ENCODE measurements at places on chromosomes 3 and 15.

DNA sequence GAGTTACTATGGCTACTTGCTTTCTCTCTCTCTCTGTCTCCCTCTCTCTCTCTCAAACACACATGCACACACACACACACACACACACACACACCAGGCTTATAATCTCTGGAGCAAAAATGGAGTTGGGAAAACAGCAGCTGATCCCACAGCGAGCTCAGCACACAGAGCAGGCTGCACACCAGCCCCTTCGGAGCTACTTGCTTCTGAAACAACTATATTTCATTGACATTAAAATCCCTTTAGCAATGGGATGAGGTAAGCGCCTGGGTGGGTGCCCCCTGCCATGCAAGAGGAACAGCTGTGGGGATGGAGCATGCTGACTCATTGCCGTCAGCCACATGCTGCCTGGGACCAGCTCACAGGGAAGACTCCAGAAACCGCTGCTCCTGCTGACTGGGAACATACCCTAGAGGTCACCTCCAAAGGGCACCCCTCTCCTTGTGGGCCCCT lies 45.7 kb downstream of the B3GNT5 start:
- DNase-seq: no peak

DNA sequence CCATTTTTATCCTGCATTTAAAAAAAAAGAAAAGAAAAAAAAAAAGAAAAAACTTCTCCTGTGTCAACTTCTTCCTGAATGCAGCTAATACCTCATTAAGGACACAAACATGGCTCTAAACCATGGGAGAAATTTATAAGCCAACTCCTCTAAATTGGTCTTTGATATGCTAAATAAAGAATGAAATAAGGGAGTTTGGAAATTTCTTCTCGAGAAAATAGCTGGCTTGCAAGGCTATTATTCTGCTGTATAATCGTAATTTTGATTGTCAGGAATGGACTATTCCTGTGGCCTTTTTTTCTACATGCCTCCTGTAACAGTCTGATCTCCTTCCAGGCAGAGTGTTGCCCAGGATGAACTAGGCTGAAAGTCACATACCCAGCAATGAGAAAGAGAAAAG lies 20.6 kb downstream of the CTXND1 start:
- no peak for DNase-seq

GRCh38 chr15:25811481-25811906 lies 51.6 kb downstream of the ATP10A start:
- no peak for DNase-seq

DNA sequence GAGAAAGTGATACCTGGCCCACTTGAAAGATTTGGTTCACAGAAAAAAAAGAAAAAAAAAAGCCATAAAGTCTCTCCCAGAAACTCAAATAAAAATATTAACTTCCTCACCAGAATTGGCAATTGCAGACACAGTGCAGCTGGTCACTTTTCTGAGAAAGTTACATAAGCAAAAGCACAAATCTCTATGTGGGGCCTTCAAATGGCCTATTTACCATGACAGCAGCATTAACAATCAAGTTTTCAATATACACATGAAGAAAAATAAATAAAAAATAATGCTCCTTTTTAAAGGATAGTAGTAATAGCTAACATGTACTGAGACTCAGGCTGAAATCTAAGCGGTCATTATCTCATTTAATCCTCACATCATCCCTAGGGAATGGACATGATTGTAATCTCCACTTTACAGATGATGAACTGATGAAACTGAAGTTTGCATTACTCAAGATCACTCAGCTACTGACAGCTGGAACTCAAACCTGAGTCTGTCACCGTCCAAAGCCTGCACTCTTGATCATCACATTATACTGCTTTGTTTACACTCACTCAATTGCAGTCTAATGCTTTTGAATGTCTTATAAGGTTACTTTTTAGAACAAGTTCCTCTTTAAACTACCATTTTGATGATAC lies 3.3 kb downstream of the NPTN start:
- no peak for DNase-seq

- DNase-seq: no peak
These were observed 81.7 kb downstream of the RAB11A start for GRCh38 chr15:65951007-65951406.

DNA sequence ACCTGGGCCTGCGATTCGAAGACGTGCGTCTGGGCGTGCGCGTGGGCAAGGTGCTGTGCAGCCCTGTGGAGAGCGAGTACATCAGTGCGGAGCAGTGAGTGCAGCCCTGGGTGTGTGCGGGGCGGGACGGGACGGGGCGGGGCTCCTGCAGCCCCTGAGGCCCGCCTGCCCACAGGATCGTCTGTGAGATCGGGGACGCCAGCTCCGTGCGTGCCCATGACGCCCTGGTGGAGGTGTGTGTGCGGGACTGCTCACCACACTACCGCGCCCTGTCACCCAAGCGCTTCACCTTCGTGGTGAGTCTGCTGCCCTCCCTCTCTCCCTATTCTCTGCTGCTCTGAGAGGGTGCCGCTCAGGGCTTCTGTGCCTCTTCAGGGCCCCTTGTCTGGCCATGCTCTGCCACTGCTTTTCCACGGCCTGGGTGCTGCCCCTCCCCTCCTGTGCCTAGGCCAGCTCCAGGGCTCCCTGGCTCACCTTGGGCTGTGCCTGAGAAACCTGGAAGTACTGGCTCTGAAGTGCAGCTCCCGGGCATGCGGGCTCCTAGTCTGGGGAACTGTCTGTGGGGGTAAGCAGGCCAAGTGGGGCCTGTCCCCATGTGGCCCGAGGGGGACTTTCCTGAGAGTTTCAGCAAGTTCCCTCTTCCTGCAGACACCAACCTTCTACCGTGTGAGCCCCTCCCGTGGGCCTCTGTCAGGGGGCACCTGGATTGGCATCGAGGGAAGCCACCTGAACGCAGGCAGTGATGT lies 31.8 kb downstream of the PLXNA1 start:
- DNase-seq: no peak

GRCh38 chr3:115758076-115758763 lies 134.9 kb downstream of the GAP43 start:
- DNase-seq: peak; percentile 32

DNA sequence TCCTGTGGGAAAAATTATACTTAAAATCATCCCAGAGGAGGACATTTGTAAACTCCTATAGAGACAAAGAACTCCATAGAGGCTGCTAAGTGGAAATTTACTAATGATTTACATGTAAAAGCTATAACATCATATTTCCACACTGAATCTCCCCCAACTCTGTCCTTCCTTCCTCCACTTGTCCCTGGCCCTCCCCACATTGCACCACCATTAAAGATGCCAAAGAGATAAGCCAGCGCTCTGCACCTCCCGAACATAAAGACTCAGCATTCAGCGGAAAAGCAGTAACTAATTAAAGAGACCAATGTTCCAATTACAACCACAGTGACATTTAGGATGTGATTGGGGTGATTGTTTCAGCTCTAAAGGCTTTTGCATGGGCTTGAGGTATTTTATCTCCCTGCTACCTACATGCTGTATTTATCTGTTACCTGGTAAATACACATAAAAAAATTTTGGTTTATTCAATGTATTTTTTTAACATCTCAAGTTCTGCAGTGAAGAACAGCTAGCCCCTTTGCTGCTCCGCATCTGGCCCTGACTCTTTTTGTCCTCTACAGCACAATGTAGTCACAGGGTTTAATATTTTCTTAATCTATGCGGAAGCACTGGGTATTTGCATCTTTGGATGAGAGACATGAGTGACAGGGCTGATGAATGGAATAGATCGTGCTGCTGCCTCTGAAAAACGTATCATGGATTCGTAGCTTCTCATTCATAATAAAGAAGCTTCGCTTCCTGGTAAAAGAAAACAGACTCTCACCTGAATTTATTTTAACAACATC lies 35.3 kb upstream of the B3GNT5 start:
- no peak for DNase-seq

DNA sequence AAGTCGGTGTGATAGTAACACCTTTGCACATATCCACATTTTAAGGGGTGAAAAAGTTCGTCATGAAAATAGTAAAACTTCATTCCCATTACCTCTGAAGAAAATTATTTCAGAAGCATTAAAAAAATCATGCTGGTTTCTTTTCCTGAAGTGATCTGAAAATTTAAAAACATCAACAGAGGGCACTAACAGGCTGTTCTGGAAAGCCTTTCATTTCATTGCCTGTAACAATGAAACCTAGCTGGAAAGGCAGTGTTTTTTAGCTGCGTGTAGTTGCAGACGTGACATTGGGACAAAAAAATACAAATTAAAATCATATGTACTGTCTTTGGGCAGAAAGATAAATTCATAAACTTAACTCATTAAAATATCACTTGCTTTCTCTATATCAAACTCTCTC lies 993.8 kb downstream of the GBE1 start:
- DNase-seq: no peak

DNA sequence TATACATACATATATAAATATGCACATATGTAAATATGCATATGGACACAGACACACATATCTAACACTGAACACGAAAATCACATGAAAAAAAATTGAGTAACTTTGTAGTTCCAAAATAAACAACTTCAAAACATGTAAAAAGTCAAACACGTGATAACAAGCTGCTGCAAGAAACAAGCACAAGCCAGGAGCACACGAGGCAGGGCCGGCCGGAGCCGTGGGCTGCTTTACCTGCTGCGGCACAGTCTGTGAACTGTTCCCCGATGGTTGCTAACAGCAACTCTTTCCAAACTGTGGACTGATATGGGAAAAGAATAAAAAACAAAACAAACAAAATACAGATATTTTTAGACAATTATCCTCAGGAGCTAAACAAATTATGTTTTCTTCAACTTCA lies 31.6 kb downstream of the EIF4E3 start:
- no peak for DNase-seq

DNA sequence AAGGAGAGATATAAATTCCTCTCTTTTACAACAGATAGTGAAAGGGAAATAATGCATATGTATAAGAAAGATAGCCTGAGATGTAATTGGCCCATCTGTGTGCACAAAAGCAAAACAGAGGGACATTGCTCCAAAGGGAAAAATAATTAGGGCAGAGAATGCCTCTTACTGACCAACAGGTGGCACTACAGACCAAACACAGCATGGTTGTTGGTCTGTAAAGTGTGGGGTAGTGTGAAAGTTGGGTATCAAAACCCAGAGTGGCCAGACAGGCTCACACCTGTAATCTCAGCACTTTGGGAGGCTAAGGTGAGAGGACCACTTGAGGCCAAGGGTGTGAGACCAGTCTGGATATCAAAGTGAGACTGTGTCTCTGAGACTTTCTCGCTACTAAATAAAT lies 4.5 kb upstream of the TLNRD1 start:
- no peak for DNase-seq

DNA sequence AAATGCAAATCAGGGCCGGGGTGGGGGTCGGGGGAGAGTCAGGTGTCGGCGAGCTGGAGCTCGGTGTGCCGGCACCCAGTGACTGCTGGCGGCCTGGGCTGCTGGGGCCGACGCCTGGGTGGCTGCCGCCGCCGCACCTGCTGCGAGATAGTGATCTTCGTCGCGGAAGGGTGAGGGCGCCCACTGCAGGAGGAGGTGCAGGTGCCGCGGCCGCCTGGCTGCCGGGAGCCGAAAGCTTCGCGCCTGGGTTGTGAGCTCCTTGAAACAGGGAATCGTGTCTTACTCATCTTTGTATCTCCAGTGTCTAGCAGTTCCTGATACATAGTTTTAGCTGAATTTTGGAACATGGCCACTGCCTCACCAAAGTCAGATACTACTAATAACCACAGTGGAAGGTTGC lies 64.0 kb upstream of the CPOX start:
- DNase-seq: no peak

DNA sequence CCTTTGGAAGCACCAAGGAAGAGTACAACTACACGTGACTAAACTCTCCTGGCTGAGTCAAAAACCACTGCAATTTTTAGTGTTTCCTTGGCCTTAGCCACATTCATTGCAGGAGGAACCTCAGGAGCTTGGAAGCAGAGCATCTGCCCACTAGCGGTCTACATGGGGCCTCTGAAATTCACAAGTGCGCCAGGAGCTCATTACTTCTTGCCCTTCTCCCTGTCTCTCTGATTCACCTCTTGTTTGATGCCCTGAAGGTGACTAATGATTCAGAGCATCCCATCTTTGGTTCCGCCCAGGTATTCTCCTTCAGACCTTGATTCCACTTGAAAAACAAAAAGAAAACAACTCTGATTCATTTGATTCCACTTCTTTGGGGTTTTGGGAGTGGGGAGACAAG lies 201.1 kb upstream of the LPP start:
- no peak for DNase-seq

GRCh38 chr3:141930801-141931200 lies 54.4 kb downstream of the ATP1B3 start:
- DNase-seq: no peak

GRCh38 chr3:32442766-32443165 lies 51.1 kb downstream of the CMTM7 start:
- no peak for DNase-seq

DNA sequence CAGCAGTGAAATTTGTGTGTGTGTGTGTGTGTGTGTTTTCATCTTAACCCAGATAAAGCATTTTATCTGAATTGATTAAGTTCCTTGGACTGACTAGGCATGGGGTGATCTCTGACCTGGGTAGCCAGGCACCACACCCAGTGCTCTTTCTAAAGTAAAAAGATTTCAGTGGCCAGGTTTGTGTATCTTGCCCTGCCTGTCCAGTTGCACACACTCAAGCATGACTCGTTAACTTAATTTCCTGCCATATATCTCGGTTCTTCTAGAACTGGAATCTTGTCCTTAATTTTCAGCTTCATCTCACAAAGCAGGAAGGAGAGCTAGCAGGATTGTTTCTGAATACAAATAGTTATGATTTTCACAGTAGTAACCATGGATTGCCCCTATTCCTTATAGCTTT lies 17.0 kb downstream of the TM4SF18 start:
- no peak for DNase-seq

- no peak for DNase-seq
These were observed 113.8 kb downstream of the FRMD5 start for GRCh38 chr15:44081026-44082013.

GRCh38 chr3:104106276-104106675 lies 1260.4 kb upstream of the ALCAM start:
- no peak for DNase-seq

GRCh38 chr15:94243418-94243817 lies 12.1 kb downstream of the MCTP2 start:
- no peak for DNase-seq

DNA sequence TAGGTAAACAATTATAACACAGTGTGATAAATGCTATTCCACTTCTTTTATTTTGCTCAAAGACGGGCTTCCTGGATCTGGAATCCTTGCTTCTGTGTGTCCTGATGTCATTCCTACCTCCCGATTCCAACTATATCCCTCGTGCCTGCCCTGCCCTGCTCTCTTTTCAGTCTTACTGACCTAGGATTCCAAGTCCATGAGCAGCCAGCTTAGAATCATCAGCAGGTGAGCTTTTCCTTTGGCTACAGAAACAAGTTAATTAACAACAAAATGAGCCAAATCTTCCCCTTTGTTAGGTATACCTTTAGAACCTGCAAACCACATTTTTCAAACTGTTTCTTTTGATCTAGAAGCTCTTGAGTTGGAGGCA lies 21.9 kb upstream of the KPNA1 start:
- no peak for DNase-seq

DNA sequence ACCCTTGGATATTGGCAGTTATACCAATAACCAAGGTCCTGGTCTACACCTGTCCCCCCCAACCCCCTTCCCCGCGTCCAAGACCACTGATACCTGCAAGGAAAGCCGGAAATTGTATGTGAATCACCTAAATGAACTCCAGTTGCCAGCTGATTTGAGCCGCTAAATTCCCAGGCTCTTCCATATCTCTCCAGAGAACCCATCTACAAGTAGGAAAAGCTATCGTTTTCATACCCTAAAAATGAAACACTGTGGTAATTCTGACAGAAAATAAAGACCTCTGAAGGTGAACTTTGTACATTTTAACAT lies 114.2 kb upstream of the ICE2 start:
- no peak for DNase-seq
